ENCODE measurements at places on chromosomes 12 and 14.

DNA sequence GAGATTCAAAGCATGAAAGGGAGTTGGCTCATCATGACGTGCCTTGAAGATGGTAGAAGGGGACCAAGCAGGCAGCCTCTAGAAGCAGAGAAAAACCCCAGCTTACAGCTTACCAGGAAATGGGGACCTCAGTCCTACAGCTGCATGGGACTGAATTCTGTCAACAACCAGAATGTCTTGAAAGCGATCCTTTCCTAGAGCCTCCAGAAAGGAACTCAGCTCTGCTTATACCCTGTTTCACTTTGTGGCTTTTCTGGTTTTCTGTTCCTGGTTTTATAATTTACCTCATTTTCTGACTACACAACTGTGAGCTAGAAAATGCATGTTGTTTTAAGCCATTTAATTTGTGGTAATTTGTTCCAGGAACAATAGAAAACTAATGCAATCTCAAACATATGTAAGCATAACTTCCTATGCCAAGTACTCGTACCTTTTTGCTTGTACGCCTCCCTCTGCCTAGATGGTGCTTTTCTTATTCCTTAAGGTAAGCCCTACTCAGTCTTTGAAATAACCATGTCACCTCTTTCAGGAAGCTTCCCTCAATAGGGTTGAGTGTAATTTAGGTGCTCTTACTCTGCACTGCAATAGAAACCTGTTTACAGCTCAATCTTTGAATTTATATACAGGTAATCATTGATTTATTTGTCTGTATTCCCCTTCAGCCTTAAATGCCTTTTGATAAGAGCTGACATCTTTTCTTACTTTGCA, 348.8 kb downstream of the TMEM117 start:
- no peaks in the 10 kb centered on the region for H3K36me3 ChIP-seq
- no peaks in the 10 kb centered on the region for H3K4me1 ChIP-seq
- no peak overlapping the region for H3K4me3 ChIP-seq
- no peak for DNase-seq
- no peak overlapping the region for H3K27ac ChIP-seq

DNA sequence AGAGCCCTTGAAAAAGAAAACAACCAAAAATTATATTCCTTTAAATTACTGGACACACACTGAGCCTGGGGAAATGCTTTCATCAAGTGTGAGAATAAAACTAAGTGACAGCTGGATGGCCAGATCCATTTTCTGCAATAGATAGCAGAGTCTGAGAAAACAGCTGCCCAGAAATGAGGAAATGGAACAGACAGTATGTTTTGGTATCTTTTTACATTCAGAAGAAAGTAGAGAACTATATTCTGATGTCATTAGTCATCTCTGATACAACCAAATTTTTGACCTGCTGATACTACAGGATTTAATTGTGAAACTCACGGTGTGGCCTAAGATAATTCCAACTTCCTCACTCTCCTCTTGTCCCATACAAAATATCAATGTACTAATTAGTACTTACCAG, 78.2 kb downstream of the HMGA2 start:
- H3K4me3 ChIP-seq: no peak overlapping the region
- no peaks in the 10 kb centered on the region for H3K4me1 ChIP-seq
- H3K27ac ChIP-seq: no peak overlapping the region
- H3K27me3 ChIP-seq: no peaks in the 10 kb centered on the region
- DNase-seq: no peak

DNA sequence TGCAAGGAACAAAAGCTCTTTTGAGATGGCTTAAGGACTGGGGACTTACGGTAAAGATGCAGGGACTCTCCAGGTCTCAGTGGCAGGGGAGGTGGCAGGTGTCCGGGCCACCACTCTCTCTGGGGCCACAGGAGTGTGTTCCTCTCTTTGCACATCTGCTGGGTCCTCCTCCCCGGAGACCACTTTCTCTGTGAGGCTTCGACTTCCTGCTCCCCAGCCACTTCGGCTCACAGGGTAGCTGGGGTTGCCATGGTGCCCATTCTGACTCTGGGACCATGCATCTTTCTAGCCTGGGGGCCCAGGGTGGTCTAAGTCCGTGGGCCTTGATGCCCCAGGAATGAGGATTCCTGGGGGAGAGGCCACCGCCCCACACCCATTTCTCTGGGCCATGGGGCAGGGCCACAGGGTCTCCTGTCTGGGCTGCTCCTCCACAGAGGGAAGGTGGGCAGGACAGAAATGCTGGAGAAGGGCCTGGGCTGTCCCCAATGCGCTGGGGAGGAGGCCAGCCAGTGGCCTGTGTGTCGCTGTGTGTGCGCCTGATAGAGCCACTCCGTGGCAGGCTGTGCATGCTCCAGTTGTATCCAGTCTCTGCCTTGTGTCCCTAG, 38.5 kb downstream of the CCDC92 start:
- peaks cover 17% of the 10 kb centered on the region for H3K36me3 ChIP-seq
- no peak overlapping the region for H3K27ac ChIP-seq
- H3K4me3 ChIP-seq: no peak overlapping the region
- DNase-seq: no peak
- peaks cover 33% of the 10 kb centered on the region for H3K4me1 ChIP-seq
- no peaks in the 10 kb centered on the region for H3K27me3 ChIP-seq

DNA sequence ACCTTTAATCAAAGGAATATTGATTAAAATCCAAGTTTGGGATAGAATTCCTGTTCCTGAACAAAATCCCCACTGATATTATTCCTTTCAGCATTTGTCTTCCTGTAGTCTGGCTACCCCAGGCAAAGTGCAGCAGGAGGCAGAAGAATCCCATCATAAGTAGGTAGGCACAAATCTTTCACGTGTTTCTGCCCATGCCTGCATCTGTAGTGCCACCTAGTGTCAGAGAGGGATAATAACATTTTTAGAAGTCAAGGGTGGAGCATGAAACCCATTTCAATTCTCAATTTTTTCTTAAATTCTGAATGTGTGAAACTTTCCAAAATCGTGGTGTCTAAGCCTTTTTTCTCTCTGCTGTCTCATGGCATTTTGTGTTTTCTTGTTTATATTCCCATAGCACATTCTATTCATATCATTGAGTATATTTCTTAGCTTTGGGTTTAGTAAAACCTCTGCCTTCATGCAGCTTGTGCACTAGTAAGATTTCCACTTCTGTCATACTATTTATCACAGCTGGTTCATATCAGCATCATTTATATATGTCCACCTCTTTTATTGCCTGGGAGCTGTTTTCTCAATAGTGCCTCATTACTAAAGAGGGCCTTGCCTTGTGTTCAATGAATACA, 47.8 kb upstream of the RERG start:
- H3K27ac ChIP-seq: no peak overlapping the region
- H3K4me1 ChIP-seq: peaks cover 6% of the 10 kb centered on the region
- no peak for DNase-seq

GRCh38 chr12:8156845-8157244, at the start of gene ZNF705A:
Gene ZNF705A, plus strand, starts transcription at chr12:8157015. Its CDS starts 15,611 bp downstream, at chr12:8172626.
- H3K4me1 ChIP-seq: no peaks in the 10 kb centered on the region
- H3K27ac ChIP-seq: peak within 1 kb of the TSS; percentile 26
- DNase-seq: no peak
- H3K27me3 ChIP-seq: no peaks in the 10 kb centered on the region
- H3K4me3 ChIP-seq: no peak within 1 kb of the TSS

- H3K36me3 ChIP-seq: no peaks in the 10 kb centered on the region
- peaks cover 20% of the 10 kb centered on the region for H3K4me1 ChIP-seq
- no peak overlapping the region for H3K4me3 ChIP-seq
- no peak for DNase-seq
- H3K27ac ChIP-seq: no peak overlapping the region
Measured at GRCh38 chr12:27260746-27261145, 16.7 kb downstream of the STK38L start.

DNA sequence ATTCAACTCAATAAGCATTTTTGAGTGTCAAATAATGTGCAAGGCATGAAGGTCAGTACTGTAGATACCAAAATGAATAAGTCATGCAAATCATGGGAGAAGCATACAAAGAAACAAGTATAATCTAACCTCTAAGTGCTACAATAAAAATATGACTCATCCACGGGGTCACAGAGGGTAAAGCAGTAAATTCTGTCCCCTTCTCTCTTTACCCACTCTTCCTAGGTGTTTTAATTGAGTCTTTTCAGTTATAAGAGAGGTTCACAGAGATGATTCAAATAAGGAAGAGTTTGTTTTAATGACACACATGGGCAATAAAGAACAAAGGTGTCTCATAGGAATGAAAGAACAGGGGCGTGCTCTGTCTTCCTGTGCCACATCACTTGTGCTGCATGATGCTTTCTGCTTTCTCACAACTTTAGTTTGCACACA, 71.5 kb upstream of the DAAM1 start:
- H3K4me3 ChIP-seq: no peak overlapping the region
- H3K27ac ChIP-seq: no peak overlapping the region
- H3K27me3 ChIP-seq: no peaks in the 10 kb centered on the region
- H3K36me3 ChIP-seq: no peaks in the 10 kb centered on the region
- H3K4me1 ChIP-seq: no peaks in the 10 kb centered on the region

GRCh38 chr12:43766291-43766690, 7.5 kb downstream of the IRAK4 start:
- H3K36me3 ChIP-seq: peaks cover 28% of the 10 kb centered on the region
- H3K4me1 ChIP-seq: peaks cover 15% of the 10 kb centered on the region
- H3K27me3 ChIP-seq: no peaks in the 10 kb centered on the region
- no peak overlapping the region for H3K27ac ChIP-seq
- DNase-seq: no peak
- no peak overlapping the region for H3K4me3 ChIP-seq

DNA sequence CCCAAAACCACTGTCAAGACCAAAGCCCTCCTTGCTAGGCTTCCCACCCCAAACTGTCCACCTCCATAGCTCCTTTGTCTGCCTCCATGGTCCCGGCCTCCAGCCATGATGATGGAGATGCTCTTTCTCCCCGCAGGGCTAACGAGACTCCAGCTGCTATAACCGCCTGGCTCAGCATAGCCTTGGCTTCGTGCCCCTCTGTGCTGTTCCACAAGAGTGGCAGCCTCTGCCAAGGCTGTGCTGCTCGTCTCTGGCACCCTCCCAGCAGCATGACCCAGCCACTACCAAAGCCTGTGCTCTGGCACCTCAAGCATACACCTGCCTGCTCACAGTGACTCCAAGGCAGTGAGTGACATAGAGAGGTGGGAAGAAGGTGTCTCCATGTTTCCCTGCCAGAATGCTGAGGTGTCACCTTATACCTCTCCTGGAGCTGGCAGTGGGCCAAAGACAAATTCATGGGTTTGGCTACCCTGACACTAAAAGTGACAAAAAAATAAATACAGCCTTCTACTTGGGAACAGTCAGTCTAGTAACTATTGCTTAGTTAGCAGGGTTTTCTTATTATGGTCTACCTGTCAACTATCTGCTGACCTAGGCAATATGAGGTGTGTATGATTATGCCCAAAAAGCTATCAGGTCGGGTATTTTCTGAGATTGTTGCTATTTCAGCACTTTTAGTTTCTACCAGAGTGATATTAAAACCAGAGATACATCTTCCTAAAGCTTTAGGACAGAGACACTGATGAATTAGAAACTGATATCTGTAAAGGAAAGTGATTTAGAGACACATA, 16.1 kb upstream of the KRT73 start:
- no peak overlapping the region for H3K4me3 ChIP-seq
- no peaks in the 10 kb centered on the region for H3K36me3 ChIP-seq
- no peak overlapping the region for H3K27ac ChIP-seq
- peaks cover 4% of the 10 kb centered on the region for H3K27me3 ChIP-seq
- H3K4me1 ChIP-seq: no peaks in the 10 kb centered on the region

- H3K4me3 ChIP-seq: no peak overlapping the region
- no peaks in the 10 kb centered on the region for H3K36me3 ChIP-seq
- DNase-seq: no peak
- peaks cover 9% of the 10 kb centered on the region for H3K27me3 ChIP-seq
Measured at GRCh38 chr12:52831251-52831650, 2.9 kb downstream of the KRT79 start.

- no peak for DNase-seq
- no peaks in the 10 kb centered on the region for H3K4me1 ChIP-seq
- H3K27ac ChIP-seq: no peak overlapping the region
Measured at GRCh38 chr14:72433511-72433910, 460.4 kb downstream of the DPF3 start.

GRCh38 chr12:593396-594270, 69.6 kb downstream of the NINJ2 start:
- H3K4me3 ChIP-seq: no peak overlapping the region
- H3K4me1 ChIP-seq: peaks cover 10% of the 10 kb centered on the region
- H3K27me3 ChIP-seq: no peaks in the 10 kb centered on the region

DNA sequence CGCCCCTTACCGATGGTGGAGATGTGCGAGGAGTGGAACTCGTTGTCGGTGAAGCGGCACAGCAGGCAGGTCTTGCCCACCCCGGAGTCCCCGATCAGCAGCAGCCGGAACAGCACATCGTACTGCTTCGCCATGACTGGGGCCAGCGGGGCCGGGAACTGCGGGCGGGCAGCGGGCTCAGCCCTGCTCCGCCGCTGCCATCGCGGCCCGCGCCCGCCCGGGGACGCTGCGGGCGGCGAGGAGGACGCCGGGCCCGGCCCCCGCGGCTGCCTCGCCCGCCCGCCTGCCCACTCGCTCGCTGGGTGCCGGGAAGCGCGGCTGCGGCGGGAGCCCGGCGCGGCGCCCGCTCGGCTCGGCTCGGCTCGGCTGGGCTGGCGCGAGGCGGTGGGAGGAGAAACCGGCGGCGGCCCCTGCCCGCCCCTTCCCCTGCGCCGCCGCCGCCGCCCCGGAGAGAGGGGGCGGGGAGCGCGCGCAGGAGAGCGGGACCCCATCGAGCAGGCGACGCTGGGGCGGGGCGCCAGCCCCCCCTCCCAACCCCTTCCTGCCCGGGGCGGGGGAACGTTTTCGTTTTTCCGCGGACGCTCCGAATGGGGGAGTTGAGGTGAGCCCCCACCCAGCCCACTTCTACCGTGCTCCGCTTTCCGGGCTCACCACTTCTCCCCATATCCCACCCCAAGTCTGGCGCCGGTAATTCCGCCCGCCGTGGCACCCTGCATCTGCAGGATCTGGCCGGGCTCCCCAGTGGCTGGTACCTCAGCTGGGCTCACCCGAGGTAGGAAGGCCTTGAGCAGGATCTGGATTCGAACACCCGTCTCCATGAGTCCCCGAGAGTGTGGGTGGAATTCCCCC, at the start of gene RAB15:
TSS of gene RAB15 (minus strand) at position 394 of the 849 bp plus-strand sequence. CDS start at position 134, 260 bp downstream.
- H3K36me3 ChIP-seq: no peaks in the 10 kb centered on the region
- peak within 1 kb of the TSS; percentile 69 for H3K4me3 ChIP-seq
- peaks cover 12% of the 10 kb centered on the region for H3K4me1 ChIP-seq

- H3K27me3 ChIP-seq: no peaks in the 10 kb centered on the region
- no peak overlapping the region for H3K4me3 ChIP-seq
- H3K4me1 ChIP-seq: no peaks in the 10 kb centered on the region
- H3K36me3 ChIP-seq: no peaks in the 10 kb centered on the region
- DNase-seq: no peak
- no peak overlapping the region for H3K27ac ChIP-seq
Measured at GRCh38 chr12:21543151-21543550, 17.1 kb downstream of the SPX start.

GRCh38 chr12:82682851-82683261, 3.9 kb upstream of the TMTC2 start:
- no peaks in the 10 kb centered on the region for H3K27me3 ChIP-seq
- H3K36me3 ChIP-seq: no peaks in the 10 kb centered on the region
- H3K4me1 ChIP-seq: peaks cover 14% of the 10 kb centered on the region
- no peak overlapping the region for H3K4me3 ChIP-seq

DNA sequence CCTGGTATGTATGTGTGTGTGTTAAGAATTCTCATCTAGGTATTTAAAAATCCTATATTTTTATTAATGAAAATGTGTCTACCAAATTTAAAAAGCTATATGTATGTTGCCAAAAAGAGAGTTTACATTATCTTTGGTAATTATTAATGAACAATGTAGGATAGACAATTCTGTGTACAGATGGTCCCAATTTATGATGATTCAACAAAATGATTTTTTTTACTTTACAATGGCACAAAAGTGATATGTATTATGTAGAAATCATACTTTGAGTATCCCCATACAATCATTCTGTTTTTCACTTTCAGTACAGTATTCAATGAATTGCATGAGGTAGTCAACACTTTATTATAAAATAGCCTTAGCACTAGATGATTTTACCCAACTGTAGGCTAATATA, 39.4 kb downstream of the IRAK3 start:
- no peak overlapping the region for H3K27ac ChIP-seq
- H3K27me3 ChIP-seq: no peaks in the 10 kb centered on the region
- no peaks in the 10 kb centered on the region for H3K4me1 ChIP-seq
- H3K36me3 ChIP-seq: peaks cover 60% of the 10 kb centered on the region
- DNase-seq: no peak

All from lower lobe of right lung (tissue), 2 donors.